ENCODE measurements at places on chromosomes 6 and 20.

DNA sequence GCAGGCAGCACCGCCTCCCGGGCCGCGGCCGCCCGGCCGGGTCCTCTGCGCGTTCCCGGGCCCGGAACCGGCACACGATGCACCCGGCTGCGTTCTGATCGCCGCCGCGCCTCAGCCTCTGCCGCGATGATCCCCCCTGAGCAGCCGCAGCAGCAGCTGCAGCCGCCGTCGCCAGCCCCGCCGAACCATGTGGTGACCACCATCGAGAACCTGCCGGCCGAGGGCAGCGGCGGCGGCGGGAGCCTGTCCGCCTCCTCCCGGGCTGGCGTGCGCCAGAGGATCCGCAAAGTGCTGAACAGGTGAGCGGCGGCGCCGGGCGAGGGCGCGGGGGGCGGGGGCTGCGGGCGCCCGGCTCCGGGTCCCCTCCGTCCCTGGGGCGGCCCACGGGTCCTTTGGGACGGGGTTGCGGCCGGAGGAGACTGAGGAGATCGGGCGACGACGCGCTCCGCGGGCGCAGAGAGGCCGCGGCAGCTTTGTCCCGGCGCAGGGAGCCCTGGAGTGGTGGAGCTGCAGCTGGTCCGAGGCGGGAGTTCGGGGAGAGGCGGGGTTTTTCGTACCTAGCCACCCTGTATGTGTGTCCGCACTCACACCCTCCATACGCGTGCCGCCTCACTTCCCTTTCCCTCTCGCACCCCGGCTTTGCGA lies 659 bp downstream of the SLC35F1 start:
- H3K36me3 ChIP-seq: no peaks in the 10 kb centered on the region
- H3K27me3 ChIP-seq: peaks cover 54% of the 10 kb centered on the region
- no peak overlapping the region for H3K27ac ChIP-seq
- H3K4me3 ChIP-seq: no peak overlapping the region
- H3K4me1 ChIP-seq: peaks cover 3% of the 10 kb centered on the region
- no peak for DNase-seq

DNA sequence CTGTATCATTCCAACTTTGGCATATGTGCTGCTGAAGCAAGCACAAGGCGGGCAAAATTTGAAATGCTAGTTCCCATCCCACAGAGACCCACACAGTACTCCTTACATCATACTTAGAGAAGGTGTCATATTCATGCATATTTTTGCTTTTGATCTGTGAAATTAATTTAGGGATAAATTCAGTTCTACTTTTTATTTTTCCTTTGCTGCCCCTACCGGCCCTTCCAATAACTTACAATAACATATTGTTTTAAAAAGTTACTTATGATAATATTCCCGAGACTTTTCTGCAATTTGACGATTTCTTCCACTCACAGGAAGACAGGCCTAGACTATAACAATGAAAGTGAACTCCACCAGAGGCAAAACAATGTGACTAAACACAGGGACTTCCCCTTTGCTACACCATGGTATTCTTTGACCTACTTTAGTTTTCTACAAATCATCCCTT lies 35.0 kb downstream of the SESN1 start:
- H3K27ac ChIP-seq: no peak overlapping the region
- H3K36me3 ChIP-seq: no peaks in the 10 kb centered on the region
- peaks cover 21% of the 10 kb centered on the region for H3K4me1 ChIP-seq
- peak overlapping the region; percentile 1 for H3K4me3 ChIP-seq
- peaks cover 6% of the 10 kb centered on the region for H3K27me3 ChIP-seq

DNA sequence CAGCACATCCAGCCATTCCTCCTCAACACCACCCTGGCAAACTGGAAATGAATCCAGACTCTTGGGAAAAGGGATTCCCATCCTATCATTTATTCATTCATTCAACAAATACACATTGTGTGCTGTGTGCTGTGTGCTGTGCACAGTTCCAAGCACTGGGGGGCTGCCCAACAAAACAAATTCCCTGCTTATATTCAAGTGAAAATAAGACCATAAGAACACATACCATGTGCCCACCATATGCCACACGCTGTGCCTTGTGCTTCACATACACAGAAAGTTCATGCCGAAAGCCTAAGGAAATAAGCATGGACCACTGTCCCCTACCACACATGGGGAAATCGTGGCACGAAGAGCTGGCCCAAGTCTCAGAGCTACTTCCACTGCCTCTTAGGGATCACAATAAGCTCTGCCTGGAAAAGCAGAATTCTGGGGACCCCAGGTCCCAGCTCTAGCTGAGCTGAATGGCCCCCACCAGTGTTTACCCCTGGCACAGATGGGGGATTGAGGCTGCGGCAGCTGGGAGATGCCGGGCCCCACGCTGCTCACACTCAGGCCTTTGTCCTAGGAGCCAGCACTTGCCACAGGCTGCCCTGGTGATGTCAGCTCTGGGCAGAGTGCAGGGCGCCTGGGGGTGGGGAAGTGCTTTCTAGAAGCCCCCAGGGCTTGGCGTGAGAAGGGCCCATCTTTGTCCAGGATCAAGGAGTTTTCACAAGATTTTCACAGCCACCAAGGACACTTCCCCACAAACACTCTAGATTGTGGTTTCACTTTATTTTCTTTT lies 99.6 kb downstream of the PREX1 start:
- H3K27me3 ChIP-seq: no peaks in the 10 kb centered on the region
- peaks cover 11% of the 10 kb centered on the region for H3K4me1 ChIP-seq
- H3K4me3 ChIP-seq: no peak overlapping the region
- no peak overlapping the region for H3K27ac ChIP-seq

DNA sequence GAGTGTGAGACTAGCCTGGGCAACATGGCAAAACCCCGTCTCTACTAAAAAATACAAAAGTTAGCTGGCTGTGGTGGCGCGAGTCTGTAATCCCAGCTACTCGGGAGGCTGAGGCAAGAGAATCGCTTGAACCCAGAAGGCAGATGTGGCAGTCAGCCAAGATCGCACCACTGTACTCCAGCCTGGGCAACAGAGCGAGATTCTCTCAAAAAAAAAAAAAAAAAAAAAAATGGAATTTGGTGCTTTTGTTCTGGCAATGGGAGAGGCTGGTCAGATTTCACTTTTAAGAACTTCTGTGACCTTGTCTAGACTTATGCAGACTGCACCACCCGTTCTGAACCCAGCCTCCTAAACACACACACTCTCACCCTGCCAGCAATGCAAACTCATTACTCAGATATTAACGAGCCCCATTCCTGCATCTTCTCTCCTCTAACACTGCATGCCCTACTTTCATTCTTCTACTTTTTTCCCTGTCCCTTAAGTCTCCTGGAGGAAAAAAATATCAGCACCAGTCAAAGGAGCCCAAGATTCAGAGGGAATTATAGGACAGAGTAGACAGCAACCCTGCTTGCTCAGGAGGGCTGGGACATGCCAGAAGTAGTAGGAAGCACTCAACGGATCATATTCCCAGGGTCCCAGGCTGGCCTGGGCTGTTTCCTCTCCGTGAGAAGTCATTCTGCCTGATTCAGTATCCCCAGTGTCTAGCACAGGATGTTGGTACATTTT lies 4.4 kb downstream of the MOCS1 start:
- H3K27me3 ChIP-seq: peaks cover 17% of the 10 kb centered on the region
- no peak overlapping the region for H3K4me3 ChIP-seq
- no peaks in the 10 kb centered on the region for H3K36me3 ChIP-seq
- peaks cover 1% of the 10 kb centered on the region for H3K4me1 ChIP-seq
- no peak overlapping the region for H3K27ac ChIP-seq

DNA sequence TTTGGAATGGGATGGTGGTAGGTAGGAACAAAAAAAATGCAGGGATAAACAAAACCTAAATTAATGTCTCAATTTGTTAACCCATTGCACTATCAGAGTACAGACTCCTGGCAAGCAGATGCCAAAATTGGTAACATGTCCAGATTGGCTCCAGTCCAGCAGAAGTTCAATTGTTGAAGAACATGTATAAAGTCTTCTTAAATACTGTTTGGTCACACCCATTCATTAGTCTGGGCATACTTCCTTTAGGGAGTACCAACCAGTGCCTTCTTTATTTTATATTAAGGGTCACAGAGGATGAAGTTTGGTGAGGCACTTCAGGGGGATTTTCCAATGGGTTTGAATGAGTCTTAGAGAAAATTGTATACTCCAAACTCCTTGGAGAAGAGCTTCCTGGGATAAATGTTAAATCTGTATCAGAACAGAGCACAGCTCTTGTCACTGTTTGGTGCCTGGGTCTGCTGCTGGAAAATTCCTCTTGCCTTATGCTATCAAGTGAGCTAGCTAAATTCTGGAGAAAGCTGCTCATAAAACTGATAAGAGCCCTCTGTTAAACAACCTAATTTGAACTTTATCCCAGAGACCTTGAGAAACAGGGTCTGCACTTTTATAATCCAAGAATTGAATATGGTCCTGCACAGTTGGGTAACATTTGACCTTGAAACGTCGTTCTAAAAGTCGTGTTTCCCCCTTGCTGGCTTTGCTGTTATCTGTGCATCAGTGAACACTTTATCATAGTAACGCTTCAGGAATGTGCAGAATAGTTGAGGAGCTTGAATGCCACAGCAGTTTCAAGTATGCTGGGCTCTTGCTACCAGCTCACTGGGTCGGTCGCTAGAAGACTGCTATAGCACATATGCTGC lies 334.1 kb upstream of the CITED2 start:
- no peak overlapping the region for H3K27ac ChIP-seq
- H3K4me3 ChIP-seq: no peak overlapping the region
- no peaks in the 10 kb centered on the region for H3K4me1 ChIP-seq
- DNase-seq: no peak
- no peaks in the 10 kb centered on the region for H3K36me3 ChIP-seq

GRCh38 chr6:155188707-155189496 lies 74.9 kb upstream of the CLDN20 start:
- no peaks in the 10 kb centered on the region for H3K27me3 ChIP-seq
- H3K27ac ChIP-seq: peak overlapping the region; percentile 16
- H3K4me3 ChIP-seq: peak overlapping the region; percentile 39
- no peaks in the 10 kb centered on the region for H3K36me3 ChIP-seq

Data from T-helper 2 cell treated with Interferon-gamma antibody and Interleukin-4, amounts not matched to agents 5 μg/mL and 100 μg/mL, for 36 hours (primary cell).